ENCODE measurements at places on chromosomes 13 and 19.

GRCh38 chr13:111338841-111339240 is 18.4 kb downstream of the TEX29 start:
- H3K36me3 ChIP-seq, result peaks cover 26% of the 10 kb centered on the region
- no peak overlapping the region for H3K27ac ChIP-seq
- DNase-seq, result no peak
- no peaks in the 10 kb centered on the region for H3K4me1 ChIP-seq

DNA sequence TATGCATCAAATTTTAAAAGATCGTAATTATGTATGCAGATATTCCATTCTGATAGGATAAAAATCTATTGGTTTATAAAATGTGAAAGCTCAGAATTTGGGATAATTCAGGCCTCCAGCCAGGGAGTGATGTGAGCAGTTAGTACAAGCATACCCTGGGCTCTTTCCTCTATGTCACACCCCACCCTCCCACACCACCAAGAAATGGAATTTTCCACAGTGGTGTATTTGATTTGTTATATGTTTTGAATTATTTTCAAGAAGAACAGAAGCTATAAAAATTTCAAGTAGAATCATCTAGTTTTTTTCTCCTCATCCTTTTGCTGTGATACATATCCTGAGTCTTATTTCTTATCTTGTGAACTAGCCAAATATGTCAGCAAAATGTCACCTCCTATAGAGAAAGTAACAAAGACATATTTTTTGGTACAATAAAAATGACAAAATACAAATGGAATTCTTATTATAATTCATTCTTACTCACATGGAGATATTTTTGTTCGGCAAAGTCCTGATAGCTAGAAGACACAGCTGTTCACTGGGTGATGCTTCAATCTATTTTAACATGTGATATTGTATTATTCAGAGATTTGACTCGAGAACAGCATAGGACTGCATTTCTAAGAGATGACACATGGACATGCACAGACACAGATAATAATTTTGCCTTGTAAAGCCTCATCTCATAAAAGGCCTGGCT is 61.2 kb upstream of the FRY start:
- no peak overlapping the region for H3K4me3 ChIP-seq
- no peak overlapping the region for H3K27ac ChIP-seq
- H3K27me3 ChIP-seq, result no peaks in the 10 kb centered on the region

DNA sequence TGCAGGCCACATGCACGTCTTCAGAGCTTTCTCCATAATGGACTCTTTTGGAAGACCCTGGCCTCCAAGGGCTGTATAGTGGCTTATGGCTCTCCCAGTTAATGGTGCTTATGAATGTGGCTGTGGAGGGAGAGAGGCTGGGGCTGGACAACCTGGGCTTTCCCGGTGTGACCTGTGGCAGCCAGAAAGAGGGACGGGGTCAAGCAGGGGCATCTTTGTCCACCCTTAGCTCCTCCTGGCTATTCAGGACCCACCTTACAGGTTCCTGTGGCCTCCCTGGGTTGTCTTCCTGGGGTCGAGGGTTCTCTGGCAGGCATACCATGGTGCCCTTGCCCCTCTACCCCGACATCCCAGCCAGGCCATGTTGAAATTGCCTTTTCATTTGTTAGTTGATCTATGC is 75.6 kb downstream of the SIPA1L3 start:
- no peaks in the 10 kb centered on the region for H3K27me3 ChIP-seq
- H3K27ac ChIP-seq, result no peak overlapping the region
- H3K4me1 ChIP-seq, result no peaks in the 10 kb centered on the region
- DNase-seq, result no peak

GRCh38 chr13:76036176-76036575 is 400.0 kb downstream of the LMO7 start:
- no peak overlapping the region for H3K27ac ChIP-seq
- no peak for DNase-seq
- no peaks in the 10 kb centered on the region for H3K27me3 ChIP-seq
- no peak overlapping the region for H3K4me3 ChIP-seq

GRCh38 chr13:32431361-32431760 is 3.4 kb upstream of the N4BP2L1 start:
- H3K4me1 ChIP-seq, result peaks cover 11% of the 10 kb centered on the region
- H3K27me3 ChIP-seq, result no peaks in the 10 kb centered on the region
- no peaks in the 10 kb centered on the region for H3K36me3 ChIP-seq
- no peak overlapping the region for H3K4me3 ChIP-seq
- no peak for DNase-seq

DNA sequence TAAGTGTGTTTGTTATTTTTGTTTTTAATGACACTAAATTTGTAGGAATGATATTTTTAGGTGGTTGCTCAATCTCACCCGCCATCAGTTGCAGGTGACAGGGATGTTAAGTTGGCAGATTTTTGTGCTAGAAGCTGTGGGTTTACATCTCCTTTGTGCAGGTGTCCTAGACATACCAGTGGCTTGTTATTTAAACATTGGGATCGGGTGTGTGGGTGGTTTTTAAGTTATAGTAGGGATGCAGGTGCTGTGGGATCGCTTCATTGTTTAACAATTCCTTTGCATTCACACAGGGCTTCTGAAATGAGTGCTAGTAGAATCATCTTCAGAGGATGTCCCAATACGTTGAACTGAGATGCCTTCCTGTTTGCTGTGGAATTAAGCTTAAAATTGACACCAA is 100.0 kb downstream of the SHISA2 start:
- DNase-seq, result no peak
- H3K4me1 ChIP-seq, result no peaks in the 10 kb centered on the region
- H3K36me3 ChIP-seq, result no peaks in the 10 kb centered on the region
- H3K27me3 ChIP-seq, result no peaks in the 10 kb centered on the region
- no peak overlapping the region for H3K4me3 ChIP-seq
